ENCODE measurements at places on chromosomes 3 and 15.

DNA sequence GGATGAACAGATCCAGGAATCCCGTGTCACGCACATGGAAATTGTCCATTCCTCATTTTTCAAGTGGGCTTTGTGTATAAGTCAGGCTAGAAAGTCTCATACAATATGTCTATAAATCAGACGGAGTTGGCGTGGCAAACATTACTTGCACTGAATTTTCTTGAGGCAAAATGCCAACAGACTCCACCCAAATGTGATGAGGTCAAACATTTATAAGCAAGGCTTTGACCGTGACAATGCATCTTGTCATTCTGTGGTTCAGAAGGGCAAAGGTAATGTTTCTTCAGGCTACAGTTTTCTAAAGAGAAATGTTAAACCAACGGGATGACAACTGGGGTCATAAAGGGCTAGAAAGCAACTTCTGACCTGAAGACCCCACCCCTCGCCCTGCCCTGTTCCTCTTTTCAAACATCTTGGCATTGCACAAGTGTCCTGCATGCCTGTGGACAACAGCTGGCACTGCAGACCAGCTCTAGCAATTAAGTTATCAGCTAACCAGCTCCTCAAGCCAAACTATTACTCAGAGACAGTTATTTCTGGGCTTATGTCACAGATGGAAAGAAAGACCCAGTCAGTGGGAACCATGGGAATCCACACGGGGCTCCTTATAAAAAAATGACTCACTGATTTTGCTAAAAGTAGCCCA, 36.5 kb upstream of the SPTBN5 start:
- no peak for DNase-seq
- no peaks in the 10 kb centered on the region for H3K27me3 ChIP-seq

DNA sequence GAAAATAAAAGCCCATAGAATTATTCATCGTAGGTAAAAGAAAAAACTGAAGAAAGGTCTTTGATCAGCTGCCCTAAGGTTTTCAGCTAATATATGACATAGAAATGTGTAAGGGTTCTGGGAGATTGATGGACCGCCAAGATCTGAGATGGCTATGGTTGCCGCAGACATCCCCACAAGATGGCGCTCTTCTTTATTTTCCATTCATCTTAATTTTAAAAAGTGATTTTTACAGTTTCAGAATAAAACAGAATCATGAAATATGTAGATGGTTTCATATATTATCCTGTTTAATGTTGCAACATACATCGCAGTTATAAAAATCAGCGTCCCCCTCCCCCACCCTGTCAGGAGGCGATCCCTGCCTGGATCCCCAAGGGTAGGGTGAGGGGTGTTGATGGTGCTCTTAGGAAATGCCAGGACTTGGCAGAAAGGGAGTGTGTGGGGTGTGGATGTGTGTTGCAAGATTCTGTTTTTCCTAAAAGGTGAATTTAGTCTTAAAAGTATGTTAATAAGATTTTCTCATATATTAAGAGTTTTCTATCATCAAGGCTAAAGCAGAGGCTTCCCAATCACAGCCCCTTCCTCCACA, 68.8 kb downstream of the ANXA2 start:
- no peaks in the 10 kb centered on the region for H3K36me3 ChIP-seq
- H3K27ac ChIP-seq, result no peak overlapping the region
- no peak overlapping the region for H3K4me3 ChIP-seq
- no peak for DNase-seq
- peaks cover 12% of the 10 kb centered on the region for H3K27me3 ChIP-seq

GRCh38 chr3:184846496-184846895, 34.5 kb downstream of the VPS8 start:
- H3K4me1 ChIP-seq, result no peaks in the 10 kb centered on the region
- DNase-seq, result no peak
- H3K36me3 ChIP-seq, result peaks cover 27% of the 10 kb centered on the region
- H3K4me3 ChIP-seq, result no peak overlapping the region
- no peaks in the 10 kb centered on the region for H3K27me3 ChIP-seq
- no peak overlapping the region for H3K27ac ChIP-seq

DNA sequence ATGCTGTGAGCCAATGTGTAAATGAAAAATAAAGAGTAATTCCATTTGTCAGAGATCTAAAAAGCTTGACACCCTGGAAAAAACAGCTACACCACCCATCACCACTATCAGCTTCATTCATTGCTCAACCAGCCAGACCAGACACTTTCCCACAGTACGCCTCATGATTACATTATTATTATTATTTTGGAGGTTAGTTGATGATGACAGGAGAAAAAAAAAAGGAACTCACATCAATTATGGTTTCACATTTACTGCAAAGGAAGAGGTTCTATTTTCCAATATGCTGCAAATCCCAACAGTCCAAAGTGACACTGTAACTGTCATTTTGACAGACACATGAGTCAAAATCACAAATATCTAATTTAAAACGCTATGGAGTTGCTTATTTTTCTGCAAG, 134.7 kb upstream of the TSC22D2 start:
- no peaks in the 10 kb centered on the region for H3K4me1 ChIP-seq
- no peak for DNase-seq
- H3K36me3 ChIP-seq, result no peaks in the 10 kb centered on the region
- no peak overlapping the region for H3K4me3 ChIP-seq
- no peak overlapping the region for H3K27ac ChIP-seq
